Activated CD4-positive, alpha-beta T cell treated with anti-CD3 and anti-CD28 coated beads, Interleukin-2, amount 50 U/mL, for 4 hours (primary cell): ENCODE measurements at places on chromosomes 1 and 21.
A peak's percentile ranks its signal among the peaks of the same experiment; 100 is the strongest.

DNA sequence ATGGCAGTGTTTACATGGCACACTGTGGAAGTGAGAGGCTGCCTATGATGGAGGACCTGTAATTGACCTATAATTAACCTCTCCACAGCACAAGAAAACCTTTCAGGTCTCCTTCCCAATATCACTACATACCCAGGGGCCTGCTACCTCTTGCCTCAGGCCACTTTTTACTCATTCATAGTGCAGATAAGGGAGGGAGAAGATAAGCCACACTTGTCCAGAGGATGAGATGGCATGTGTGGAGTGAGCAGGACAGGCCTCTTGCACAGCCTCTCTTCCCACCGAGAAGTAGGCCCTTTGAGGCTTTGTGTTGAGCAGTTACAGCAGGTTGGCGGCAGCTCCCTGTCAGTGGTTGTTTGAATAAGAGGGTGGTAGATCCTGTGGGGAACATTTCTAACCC, 31.1 kb upstream of the IKBKE start:
- no peak for DNase-seq

DNA sequence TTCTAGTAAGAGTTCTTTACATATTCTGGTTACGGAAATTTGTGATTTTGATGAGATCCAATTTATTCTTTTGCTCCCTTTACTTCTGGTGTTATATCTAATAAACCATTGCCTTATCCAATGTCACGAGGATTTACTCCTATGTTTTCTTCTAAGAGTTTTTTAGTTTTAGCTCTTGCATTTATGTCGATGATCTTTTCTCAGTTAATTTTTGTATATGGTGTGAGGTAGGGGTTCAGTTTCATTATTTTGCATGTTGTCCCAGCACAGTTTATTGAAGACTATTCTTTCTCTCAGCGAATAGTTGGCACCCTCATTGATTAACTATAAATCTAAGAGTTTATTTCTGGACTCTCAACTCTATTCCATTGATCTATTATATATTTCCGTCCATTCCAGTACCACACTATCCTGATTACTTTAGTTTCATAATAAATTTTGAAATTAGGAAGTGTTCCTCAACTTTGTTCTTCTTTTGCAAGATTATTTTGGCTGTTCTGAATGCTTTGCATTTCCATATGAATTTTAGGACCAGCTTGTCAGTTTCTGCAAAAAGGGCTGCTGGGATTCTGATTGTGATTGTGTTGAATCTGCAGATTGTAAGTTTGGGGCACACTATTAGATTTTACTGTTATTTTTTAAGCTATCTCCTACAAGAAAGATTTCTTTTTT, 4.0 kb downstream of the KDM1A start:
- DNase-seq, result no peak

DNA sequence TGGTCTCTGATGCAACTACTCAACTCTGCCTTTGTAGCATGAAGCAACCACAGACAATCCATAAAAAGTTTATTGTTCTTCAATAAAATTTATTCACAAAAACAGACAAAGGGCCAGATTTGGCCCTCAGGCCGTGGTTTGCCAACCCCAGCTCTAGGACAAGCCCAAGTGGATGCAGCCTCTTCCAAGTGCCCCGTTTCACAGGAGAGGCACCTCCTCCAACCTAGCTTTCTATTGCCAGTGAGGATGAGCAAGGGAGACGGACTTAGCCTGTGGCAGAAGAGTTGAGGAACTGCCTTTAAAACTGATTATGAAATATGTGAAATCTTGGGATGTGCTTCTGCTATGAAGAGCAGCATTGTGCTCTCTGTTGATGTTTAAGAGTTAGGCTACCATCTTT, 105.4 kb downstream of the PSMG1 start:
- DNase-seq, result no peak

GRCh38 chr1:151867321-151867720, 13.8 kb upstream of the THEM5 start:
- no peak for DNase-seq

DNA sequence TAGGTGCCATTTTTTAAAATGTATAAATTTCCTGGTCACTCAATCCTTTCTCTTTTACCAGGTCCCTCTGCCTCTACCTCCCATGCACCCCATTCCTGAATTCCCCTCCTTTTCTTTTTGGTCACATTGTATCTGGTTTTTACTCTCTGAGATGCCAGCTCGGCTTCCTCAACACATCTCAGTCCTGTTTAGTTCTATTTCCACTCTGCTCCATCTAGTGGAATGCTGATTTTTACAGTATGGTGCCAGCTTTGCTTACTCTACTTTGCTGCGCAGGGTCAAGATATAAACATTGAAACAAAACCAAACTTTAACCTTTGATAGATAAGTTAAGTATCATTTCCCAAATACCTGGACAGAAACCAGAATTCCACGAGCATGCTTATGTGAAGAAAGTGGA, 96.0 kb downstream of the ESRRG start:
- no peak for DNase-seq

- DNase-seq, result no peak
Measured at GRCh38 chr1:170664093-170664827, at the start of gene PRRX1. Gene PRRX1 (plus strand): TSS chr1:170664131. CDS start chr1:170664219, 88 bp downstream.

DNA sequence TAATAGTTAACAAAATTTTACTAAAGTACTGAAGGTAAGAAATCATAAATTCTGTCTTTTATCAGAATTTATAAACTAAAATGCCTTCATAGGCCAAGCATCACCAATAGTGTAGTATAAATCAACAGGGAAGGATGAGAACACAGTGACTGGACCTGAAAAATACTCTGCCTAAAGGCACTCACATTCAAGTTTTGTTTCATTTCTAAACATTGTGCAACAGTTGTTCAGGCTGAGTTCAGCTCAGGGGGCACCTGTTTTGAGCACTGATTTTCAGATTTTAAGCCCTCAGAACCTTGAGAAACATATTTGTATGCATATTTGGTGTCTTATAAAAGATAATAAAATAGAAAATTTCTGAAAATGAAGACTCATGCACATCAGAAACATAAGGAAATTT, 12.4 kb downstream of the ACBD6 start:
- no peak for DNase-seq

GRCh38 chr21:14569026-14569621, 23.0 kb upstream of the SAMSN1 start:
- DNase-seq, result no peak

GRCh38 chr1:1601564-1602303, 1.8 kb upstream of the FNDC10 start:
- no peak for DNase-seq

GRCh38 chr21:15028186-15028585, 36.6 kb downstream of the NRIP1 start:
- DNase-seq, result no peak

DNA sequence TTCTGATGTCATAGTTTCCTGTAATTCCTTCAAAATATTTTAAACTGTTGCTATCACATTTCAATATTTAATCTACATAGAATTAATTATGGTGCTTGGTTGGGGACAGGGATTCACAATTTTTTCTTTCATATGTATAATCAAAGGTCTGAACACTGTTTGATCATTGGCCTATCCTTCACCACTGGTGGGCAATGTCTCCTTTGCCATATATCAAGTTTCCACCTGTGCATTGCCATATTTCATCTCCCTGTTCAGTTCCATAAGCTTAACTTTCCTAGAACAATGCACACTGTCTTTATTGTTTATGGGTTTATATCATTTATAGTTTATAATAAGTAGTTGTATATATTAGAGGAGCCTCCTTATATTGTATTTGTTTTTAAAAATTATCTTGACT, 374.9 kb upstream of the PTBP2 start:
- no peak for DNase-seq

GRCh38 chr21:36626791-36627190, 72.1 kb upstream of the SIM2 start:
- DNase-seq, result no peak

DNA sequence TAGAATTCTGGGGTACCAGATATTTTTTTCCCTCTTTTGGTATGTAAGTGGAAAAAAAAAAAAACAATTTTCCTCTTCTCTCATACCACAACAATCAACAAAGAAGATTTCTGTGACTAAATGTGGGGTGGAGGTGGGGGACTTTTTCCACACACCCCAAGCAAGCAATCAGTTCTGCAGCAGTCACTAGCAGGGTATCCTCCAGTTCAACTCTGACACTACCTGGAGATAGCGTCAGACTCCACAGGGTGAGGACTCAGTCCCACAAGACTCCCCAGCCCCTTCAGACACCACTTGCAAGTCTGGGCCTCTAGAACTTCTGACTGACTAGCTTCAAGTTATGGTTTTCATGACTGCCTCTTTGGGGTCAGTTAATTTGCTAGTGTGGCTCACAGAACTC, 6.2 kb downstream of the DHX9 start:
- DNase-seq, result peak; percentile 16

- no peak for DNase-seq
Measured at GRCh38 chr21:34278451-34278850, 85.4 kb upstream of the KCNE2 start.

DNA sequence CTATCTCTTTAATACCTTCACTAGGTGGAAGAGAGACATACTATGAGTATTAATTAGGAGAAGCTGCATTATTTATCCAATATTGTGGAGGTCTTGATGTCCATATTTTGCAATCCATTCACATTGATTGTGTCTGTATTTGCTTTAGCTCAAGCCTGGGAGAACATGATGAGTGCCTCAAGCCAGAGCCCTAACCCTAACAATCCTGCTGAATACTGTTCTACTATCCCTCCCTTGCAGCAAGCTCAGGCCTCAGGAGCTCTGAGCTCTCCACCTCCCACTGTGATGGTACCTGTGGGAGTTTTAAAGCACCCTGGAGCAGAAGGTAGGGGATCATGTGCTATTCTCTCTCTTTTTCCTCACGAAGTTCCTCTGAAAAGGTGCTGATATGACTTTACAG, 99.5 kb downstream of the CC2D1B start:
- no peak for DNase-seq

DNA sequence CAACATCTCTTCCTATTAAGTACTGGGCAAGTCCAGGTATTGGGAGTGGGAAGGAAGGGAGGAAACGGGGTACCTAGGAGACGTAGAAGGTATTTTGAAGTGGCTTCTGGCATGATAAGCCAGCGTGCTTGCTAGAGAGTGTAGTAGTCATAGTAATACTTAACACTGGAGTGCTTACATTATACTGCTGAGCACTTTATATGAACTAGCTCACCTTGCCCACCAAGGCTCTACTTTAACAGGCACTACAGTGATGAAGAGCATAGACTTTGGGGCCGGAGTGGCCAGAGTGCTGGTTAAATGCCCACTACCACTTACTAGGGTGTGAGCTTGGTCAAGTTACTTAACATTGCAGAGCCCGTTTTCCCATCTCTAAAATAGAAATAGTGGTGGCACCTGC, 61.7 kb downstream of the ACP6 start:
- no peak for DNase-seq
